ENCODE measurements at places on chromosomes 11 and 22. TPM values are rescaled to one million over a fixed set of nuclear protein-coding genes. Genes with fewer than 3 reads are reported as not detected.

DNA sequence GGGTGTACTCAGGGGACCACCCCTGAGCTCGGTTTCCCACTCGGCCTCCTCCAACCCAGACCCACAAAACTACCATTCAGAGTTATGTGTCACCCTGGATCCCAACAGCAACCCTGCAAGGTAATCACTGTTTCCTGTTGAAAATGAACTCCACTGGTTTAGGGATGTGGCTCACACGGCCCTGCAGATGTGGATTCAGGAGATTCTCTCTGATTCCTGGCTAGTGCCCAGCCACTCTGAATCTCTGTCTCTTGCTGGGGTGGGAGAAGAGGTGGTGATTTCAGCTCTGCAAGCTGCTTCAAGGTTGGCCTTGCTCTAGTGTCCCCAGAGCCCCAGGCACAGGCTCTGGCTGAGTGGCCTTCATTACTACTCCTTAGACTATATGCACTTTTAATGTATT, 1231.6 kb downstream of the TBC1D22A start:
- no peak for DNase-seq

GRCh38 chr22:49965091-49966040, 4.8 kb downstream of the PIM3 start:
- DNase-seq, result no peak

GRCh38 chr22:35949243-35949642, 79.4 kb downstream of the RBFOX2 start:
- DNase-seq, result no peak

GRCh38 chr11:62013537-62014476, 46.4 kb upstream of the FTH1 start:
- DNase-seq, result no peak

DNA sequence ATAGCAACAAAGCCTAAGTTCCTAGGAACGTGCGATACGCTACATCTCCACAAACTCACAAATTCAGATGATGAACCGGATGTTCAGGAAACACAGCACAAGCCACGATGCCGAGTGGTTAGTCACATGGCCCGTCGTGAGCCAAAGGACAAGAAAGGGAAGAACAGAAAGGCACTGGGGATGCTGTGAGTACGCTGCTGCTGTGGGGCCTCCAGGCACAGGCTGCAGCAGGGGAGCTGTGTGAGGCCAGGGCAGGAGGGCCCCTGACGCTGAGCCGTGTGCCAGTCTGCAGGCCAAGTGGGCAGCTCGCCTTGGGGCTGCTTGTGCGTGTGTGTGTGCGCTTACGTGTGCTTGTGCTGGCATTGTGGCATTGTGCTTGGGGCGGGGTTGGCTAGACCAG, 89.4 kb downstream of the CTTN start:
- DNase-seq, result no peak

GRCh38 chr22:43304831-43305590, 38.2 kb downstream of the SCUBE1 start:
- DNase-seq, result no peak

DNA sequence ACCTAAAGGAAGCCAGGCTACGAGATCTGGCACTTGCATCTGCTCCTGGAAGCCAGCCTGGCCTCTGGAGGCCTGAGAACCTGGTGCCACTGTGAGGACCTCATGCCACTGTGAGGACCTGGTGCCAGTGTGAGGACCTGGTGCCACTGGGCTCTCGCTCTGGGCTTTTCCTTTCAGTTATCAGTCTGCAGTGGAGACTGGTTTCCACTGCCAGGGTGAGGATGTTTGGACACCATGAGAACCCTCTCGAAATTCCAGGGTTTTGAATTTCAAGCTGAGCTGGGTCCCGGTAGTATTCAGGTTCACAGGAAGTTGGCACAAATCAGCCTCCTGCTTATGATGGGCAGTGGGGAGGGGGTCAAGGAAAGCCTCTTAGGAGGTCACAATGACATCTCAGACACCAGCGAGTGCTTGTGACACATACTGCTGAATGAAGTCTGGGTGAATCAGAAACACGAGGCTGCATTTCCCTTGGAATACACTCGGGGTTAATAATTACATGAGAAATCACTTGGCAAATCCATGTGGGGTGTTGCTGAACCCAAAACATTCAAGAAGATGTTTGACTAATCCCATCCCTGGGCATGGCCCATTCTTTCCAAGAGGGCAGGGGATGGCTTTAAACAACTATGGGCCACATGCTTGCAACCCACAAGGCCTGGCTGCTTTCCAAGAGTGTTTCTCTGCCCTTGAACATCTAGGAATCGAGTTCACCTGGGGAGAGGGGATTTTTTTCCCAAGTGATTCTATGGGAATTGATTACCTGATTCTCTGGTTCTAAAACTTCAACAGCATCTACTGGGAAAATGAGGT, 60.2 kb downstream of the LINC01488 start:
- no peak for DNase-seq

GRCh38 chr11:71086687-71087258, 165.6 kb downstream of the SHANK2 start:
- DNase-seq, result peak; percentile 44

DNA sequence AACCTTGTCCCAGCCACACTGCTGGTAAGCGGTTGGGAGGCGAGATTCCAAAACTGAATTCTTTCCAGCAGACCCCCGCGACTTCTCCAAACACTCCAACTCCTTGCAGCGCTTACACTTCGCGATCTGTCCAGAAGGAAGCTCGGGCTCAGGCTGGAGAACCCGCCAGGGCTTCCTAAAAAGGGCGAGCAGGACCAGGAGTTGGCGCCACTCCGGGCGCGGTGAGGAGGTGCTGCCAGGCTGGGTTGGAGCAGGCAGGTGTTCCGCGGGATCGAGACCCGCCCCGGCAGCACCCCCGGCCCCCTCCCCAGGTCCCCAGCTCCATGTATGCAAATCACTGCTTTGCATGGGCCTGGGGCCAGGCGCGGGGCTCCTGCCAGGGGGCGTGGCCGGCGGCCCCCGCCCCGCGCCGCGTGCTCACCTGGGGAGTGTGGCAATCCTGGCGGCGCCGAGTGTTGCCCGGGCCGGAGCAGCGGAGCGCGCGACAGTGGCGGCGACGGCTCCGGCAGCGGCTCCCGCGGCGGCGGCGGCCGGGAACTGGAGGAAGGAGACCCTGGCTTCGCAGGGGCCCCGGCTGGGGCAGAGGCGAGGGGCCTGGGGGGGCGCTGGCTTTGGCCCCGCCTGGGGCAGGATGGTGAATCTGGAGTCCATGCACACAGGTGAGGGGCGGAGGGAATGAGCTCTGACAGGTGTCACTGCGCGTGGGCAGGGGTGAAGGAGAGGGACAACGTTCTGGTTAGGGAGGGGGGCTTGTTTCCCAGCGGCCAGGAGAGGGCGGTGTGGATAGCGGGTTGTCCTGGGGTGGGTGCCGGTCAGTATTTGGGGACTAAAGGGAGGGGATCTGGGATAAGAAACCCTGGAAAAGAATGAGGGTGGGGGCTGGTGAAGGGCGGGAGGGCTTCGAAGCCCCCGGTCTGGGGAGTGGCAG, at the start of gene POU2F3:
Gene POU2F3 (plus strand): TSS at position 428 of the 928 bp plus-strand sequence. CDS start 204 bp downstream, at position 632.
- DNase-seq, result no peak

GRCh38 chr11:70175236-70175698, 27.8 kb upstream of the FADD start:
- DNase-seq, result no peak

DNA sequence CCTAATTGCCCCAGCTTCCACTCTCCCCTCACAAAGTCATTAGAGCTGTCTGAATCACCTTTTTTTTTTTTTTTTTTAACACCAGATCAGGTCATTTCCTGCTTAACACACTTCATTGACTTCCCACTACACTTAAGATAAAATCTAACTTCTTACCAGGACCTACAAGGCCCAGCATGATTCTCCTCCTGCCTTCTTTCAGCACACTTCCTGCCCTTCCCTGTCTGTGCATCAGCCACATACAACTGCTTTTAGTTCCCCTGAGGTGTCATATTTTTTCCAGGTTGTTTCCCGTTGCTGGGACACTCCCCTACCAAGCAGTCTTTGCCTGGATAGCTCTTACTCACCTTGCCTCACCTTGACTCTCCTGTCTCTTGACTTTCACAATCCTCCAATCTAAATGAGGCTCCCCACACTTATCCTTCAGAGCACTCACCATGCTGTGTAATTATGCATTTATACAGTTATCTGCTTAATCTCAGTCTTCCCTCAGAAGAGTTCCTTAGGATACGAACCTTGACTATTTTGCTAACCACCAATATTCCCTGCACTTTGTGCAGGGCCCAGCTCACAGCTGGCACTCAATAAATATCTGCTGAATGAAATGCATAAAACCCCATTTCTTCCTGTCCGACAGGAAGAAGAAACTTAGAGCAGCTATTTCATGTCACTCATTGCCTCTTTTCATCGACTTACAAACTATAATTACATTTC, 96.6 kb upstream of the AKIP1 start:
- no peak for DNase-seq

GRCh38 chr11:77204754-77205466, 76.9 kb downstream of the MYO7A start:
- no peak for DNase-seq

DNA sequence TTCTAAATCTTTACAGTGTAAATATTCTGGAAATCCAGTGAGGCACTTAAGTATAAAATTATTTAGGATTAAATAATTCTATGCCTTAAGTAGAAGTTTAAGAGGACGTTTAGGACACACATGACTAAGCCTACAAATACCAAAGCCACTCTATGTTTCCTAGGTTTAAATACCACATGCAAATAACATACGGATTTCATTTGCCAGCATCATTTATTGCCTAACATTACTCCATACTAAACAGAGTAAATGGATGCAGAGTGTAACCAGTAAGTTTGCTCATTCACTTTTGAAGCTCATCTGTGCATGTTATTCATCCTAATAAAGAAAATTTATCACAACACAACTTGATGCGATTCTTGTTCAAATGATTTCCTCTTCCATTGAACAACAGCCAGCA, 4.1 kb downstream of the BDNF start:
- DNase-seq, result no peak

DNA sequence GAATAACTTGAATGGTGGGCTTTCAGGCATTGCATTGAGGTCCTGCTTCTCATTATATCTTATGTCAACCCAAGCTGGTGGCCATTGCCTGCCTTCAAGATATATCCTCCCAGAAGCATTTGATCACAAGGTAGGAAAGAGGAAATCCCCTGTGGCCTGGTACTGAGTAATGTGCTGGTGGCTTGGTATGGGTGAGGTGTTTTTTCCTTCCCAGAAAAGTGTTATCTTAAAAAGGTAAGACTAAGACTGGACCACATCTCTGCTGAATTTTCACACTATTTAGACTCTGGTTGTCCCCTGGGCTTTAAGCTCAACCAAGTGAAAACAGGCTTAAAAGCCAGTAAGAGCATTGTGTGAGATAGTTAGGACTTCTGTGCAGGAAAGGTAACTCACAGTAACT, 3.7 kb downstream of the INSC start:
- DNase-seq, result no peak

- DNase-seq, result no peak
Measured at GRCh38 chr11:113715273-113715672, 9.2 kb upstream of the TMPRSS5 start.

- no peak for DNase-seq
Measured at GRCh38 chr11:19980957-19981669, 179.2 kb downstream of the DBX1 start.

- DNase-seq, result no peak
Measured at GRCh38 chr22:26426924-26427323, 2.1 kb upstream of the ASPHD2 start.

DNA sequence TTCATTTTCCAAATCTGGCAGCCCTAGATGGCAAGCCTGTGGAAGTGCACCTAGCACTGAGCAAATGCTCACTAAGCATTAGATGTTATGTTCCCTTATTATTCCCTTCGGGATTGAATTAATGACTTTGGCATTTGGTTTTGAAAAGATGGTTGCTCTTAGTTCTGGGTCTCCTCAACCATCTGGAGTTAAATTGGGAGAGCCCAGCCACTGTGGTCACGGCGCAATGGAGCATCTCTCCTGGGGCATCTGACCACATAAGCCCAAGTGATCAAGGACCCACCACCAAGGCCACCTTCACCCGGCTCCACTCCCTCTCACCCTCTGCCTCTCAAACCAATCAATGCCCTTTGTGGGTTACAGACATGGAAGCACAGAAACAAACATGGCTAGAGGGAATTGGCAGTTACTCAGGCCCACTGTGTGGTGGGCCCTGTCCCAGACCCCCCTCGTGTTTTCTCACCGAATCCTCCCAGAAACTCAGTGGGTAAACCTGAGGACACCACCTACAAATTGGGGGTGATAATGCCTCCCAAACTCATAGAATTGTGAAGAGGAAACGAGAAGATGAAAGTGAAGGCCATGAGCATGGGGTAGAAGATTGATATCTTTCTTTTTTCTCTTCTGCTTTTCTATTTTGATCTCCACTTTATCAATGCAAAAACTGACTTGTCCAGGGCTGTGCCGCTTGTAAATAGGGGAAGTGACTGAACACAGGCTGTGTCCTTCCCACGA, 52.2 kb downstream of the IRAG1 start:
- no peak for DNase-seq

DNA sequence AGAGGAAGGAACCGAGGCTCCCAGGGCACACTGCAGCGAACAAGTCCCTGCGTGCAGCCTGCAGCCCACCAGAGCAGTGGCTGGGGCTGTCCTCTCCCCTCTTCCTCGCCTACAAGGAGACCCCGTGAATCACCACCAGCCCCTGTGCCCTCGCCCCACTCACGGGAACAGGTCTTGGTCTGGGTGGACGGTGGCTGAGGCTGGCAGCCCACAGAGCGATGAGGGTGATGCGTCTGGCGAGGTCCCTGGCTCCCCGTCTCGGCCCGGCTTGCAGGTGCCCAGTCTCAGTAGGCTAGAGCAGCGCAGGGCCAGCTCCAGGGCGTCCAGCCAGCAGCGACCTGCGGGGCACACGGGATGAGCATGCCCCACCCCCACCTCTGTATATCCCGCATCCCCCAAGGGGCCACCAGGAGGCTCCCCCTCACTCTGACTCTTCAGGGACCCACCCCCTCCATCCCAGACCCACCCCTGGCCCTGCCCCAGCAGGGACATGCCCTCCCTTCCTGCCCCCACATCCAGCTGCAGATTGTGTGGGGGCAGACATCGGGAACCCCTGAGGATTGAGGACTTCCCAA, 50.5 kb upstream of the CARS1 start:
- DNase-seq, result no peak

DNA sequence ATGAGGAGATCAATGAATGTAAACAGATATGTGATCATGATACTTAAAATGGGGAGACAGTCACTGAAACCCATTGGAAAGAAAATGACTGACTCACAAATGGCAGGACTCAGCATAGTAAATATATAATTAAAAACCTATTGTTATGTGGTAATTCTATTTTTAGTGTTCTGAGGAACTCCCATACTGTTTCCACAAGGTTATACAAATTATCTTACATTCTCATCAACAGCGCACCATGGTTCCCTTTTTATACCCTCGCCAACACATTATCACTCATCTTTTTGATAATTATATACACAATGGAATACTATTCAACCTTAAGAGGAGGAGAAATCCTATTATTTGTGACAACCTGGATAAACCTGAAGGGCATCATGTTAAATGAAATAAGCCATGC, 17.1 kb downstream of the OR5B21 start:
- no peak for DNase-seq

GRCh38 chr22:24178502-24179440, 2.5 kb upstream of the SUSD2 start:
- no peak for DNase-seq

YPEL4 gene
- 0.14 TPM for polyA plus RNA-seq

ACRV1 gene
- polyA plus RNA-seq, result not detected

LYVE1 gene
- 46.7 TPM for polyA plus RNA-seq

CCDC116 gene
- 0.05 TPM for polyA plus RNA-seq

CARD10 gene
- 14.0 TPM for polyA plus RNA-seq

IL18BP gene
- polyA plus RNA-seq, result 2.6 TPM
